ENCODE measurements at places on chromosomes 6 and 20. TPM values are rescaled to one million over a fixed set of nuclear protein-coding genes. Genes with fewer than 3 reads are reported as not detected.

The TTI1 gene
- total RNA-seq, result 11.7 TPM

The PRRC2A gene
- total RNA-seq, result 44.1 TPM

The RCAN2 gene
- total RNA-seq, result 13.2 TPM

The IRAK1BP1 gene
- total RNA-seq, result 6.6 TPM

The HDGFL1 gene
- not detected for total RNA-seq
